ENCODE measurements at places on chromosomes 7 and 10. TPM values are rescaled to one million over a fixed set of nuclear protein-coding genes. Genes with fewer than 3 reads are reported as not detected.

Gene PARG
- total RNA-seq: 32.6 TPM

DNA sequence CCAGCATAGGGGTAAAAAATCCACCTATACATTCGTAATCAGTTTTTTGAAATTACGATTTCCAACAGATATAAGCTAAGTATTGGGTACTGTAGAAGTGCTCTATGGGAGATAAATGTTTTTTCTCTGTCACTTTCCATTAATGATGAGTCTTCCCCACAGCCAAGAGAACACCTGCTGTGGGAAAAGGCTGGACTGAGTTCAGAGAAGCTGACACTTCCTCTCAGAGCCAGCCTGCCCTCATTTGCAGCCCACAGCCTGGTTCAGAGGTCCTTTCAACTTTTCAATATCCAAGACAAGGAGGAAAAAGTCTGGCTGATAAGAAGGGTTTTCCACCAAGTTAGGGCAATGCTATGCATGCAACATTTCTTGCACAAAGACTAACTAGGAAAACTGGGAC is 64.5 kb upstream of the DNAJB12 start:
- no peak for DNase-seq
- H3K36me3 ChIP-seq: peaks cover 23% of the 10 kb centered on the region
- no peak overlapping the region for H3K27ac ChIP-seq
- no peak overlapping the region for H3K4me3 ChIP-seq
- no peaks in the 10 kb centered on the region for H3K27me3 ChIP-seq
- no peaks in the 10 kb centered on the region for H3K4me1 ChIP-seq

DNA sequence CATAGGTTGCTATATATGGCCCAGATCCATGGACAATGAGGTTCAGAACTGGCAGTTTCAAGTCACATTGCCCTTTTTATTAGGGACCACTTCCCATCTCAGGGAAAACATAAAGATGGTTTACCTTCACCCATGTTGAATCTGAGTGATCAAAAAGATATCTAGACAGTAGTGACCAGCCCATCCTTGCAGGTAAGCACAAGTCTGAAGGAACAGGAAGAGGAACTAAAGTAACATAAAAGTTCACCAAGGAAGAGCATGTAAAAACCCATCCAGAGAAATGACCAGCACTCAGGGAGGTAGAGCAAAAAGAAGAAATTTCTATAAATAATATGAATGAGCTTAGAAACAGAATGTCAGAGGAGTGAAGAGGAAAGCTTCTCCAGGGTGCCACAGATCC is 382.5 kb downstream of the PARD3 start:
- H3K4me3 ChIP-seq: no peak overlapping the region
- no peaks in the 10 kb centered on the region for H3K27me3 ChIP-seq
- no peaks in the 10 kb centered on the region for H3K4me1 ChIP-seq
- no peak for DNase-seq

GRCh38 chr7:26743205-26743604 is 121.2 kb downstream of the SKAP2 start:
- no peaks in the 10 kb centered on the region for H3K36me3 ChIP-seq
- DNase-seq: no peak

- H3K27ac ChIP-seq: peak overlapping the region; percentile 86
- DNase-seq: peak; percentile 74
- peak overlapping the region; percentile 98 for H3K4me3 ChIP-seq
- peaks cover 8% of the 10 kb centered on the region for H3K4me1 ChIP-seq
- no peaks in the 10 kb centered on the region for H3K27me3 ChIP-seq
- no peaks in the 10 kb centered on the region for H3K36me3 ChIP-seq
Observed at GRCh38 chr7:149147752-149148653, 750 bp downstream of the ZNF398 start.

- no peaks in the 10 kb centered on the region for H3K36me3 ChIP-seq
- H3K4me1 ChIP-seq: peaks cover 61% of the 10 kb centered on the region
- H3K4me3 ChIP-seq: no peak overlapping the region
- no peak for DNase-seq
Observed at GRCh38 chr10:123140164-123140982, 4.6 kb downstream of the HMX3 start.

- DNase-seq: no peak
- no peak overlapping the region for H3K27ac ChIP-seq
- H3K27me3 ChIP-seq: no peaks in the 10 kb centered on the region
- no peaks in the 10 kb centered on the region for H3K36me3 ChIP-seq
- no peaks in the 10 kb centered on the region for H3K4me1 ChIP-seq
Observed at GRCh38 chr7:137007001-137007694, 138.7 kb downstream of the CHRM2 start.

All from naive thymus-derived CD4-positive, alpha-beta T cell (primary cell).